ENCODE measurements at places on chromosomes 12 and 14.

- DNase-seq, result no peak
These were observed 1111.1 kb downstream of the BCL11B start for GRCh38 chr14:98160901-98161300.

GRCh38 chr12:92701441-92701840 is 1.3 kb upstream of the PLEKHG7 start:
- DNase-seq, result no peak

GRCh38 chr12:77325511-77326236 is 260.3 kb upstream of the E2F7 start:
- no peak for DNase-seq

GRCh38 chr12:93994721-93995120 is 153.7 kb upstream of the PLXNC1 start:
- DNase-seq, result no peak

DNA sequence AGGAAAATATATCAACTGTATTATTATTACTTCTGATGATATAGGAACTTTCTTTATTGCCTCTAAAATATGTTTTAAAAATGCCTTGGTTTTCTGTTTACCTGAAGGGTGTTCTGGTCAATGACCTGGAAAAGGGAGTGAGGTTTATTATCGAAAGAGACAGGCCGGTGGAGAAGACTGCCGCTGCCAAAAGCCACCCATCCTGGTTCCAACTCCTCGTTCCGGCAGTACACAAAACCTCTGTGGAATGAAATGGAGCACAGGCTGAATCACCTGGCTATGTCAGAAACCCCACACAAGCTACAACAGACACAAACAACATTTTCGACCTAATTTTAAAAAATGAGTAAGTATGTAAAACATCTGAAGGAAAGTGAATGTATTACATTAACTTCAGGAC is 73.6 kb downstream of the HECTD4 start:
- no peak for DNase-seq
